AG09309 (cell line): ENCODE measurements at places on chromosomes 6 and 20.

GRCh38 chr6:18823782-18824386, 436.7 kb downstream of the RNF144B start:
- DNase-seq, result no peak

DNA sequence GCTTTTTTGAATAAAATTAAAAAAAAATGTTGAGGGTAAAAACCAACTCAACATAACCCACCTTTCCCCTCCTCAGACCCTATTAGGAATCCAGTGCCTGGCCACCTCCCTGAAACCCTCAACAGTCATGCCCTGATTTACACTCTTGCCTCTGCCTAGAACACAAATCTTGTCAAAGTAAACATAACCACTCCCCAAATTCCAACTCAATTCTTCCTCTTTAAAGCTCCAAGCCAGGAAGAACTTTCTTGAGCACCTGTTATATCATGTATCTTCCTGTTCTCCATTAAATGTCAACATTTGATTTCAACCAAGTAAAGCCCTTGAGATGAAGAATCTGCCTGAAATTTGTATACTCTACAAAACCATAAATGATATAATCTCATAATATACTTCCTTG, 198.0 kb upstream of the SHLD1 start:
- no peak for DNase-seq

DNA sequence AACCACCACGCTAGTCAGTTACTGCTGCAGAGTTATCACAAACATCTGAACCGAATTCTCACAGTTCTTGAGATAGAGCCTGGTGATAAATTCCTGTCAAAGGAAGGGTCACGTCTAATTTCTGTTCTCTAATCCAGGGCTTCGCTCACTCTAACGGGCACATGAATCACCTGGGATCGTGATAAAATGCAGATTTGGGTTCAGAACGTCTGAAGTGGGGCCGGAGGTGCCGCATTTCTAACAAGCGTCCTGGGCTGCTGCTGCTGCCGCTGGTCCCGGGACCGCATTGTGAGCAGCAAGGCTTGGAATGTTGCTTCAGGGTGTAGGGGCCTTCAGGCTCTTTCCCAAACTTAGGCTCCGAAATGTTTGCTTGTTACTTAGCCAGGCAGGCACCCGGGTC, 264.1 kb downstream of the CDC5L start:
- no peak for DNase-seq

- no peak for DNase-seq
Observed at GRCh38 chr6:33279971-33280511, 3.1 kb downstream of the B3GALT4 start.

GRCh38 chr20:18188434-18188833, 50.8 kb downstream of the KAT14 start:
- peak; percentile 24 for DNase-seq

DNA sequence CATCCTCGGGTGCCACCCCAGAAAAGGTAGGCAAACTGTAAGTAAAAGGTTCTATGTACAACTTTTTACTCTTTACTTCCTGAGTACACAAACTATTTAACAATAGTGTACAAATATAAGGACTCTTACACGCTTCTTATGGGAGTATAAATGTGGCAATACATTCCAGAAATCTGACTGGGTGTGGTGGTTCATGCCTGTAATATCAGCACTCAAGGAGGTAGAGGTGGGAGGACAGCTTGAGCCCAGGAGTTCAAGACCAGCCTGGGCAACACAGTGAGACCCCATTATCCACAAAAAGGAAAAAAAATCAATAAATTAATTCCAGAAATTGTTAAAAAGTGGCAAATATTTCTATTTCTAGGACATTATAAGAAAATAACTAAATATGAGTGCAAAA, 48.9 kb downstream of the PIGU start:
- no peak for DNase-seq
